ENCODE measurements at places on chromosomes 2 and 18. TPM values are rescaled to one million over a fixed set of nuclear protein-coding genes. Genes with fewer than 3 reads are reported as not detected.

Gene PRKAG3
- total RNA-seq: not detected

Gene RBKS
- total RNA-seq: 17.6 TPM

Gene POU3F3
- not detected for total RNA-seq

Gene ARHGAP28
- total RNA-seq: 41.2 TPM

Gene PROC
- 3.6 TPM for total RNA-seq

Gene SLC4A5
- total RNA-seq: 3.6 TPM

Gene SERPINB2
- 39.2 TPM for total RNA-seq

Gene CAPN14
- total RNA-seq: 0.96 TPM

Gene CNTNAP5
- 2.6 TPM for total RNA-seq

Gene DAPL1
- not detected for total RNA-seq

Gene TRPM8
- total RNA-seq: 17.3 TPM

Gene PROKR1
- total RNA-seq: 0.72 TPM

Gene SERPINB4
- total RNA-seq: 4.1 TPM

Gene RTTN
- 53.2 TPM for total RNA-seq

Gene EVA1A
- 14.4 TPM for total RNA-seq

Gene ITM2C
- 128 TPM for total RNA-seq

Gene SCG2
- total RNA-seq: 90.3 TPM

Gene RFX8
- total RNA-seq: 1.2 TPM

Gene AGAP1
- total RNA-seq: 13.5 TPM

Gene DQX1
- total RNA-seq: 0.24 TPM

Gene SEPTIN10
- total RNA-seq: 121 TPM

Gene TCF23
- total RNA-seq: 1.7 TPM

Gene USP34
- total RNA-seq: 131 TPM

Gene NYAP2
- total RNA-seq: 0.96 TPM

Gene SP9
- total RNA-seq: not detected

Gene ANKRD44
- total RNA-seq: 59.9 TPM

Gene XDH
- total RNA-seq: 0.24 TPM

Gene LBX2
- total RNA-seq: not detected

Gene TTL
- 8.4 TPM for total RNA-seq

Gene ALPI
- 2.9 TPM for total RNA-seq

Gene EGR4
- 1.4 TPM for total RNA-seq

Gene DUSP2
- total RNA-seq: 28.9 TPM

Gene ERICH2
- not detected for total RNA-seq

Gene FOXD4L1
- 0.96 TPM for total RNA-seq

Gene GATA6
- 53.0 TPM for total RNA-seq

Gene COL3A1
- 35,960 TPM for total RNA-seq

Gene MOGAT1
- total RNA-seq: not detected

Gene SRD5A2
- 0.72 TPM for total RNA-seq

Gene MAP2
- 14.4 TPM for total RNA-seq

Gene RGPD8
- 55.9 TPM for total RNA-seq

Gene DSG1
- 26.5 TPM for total RNA-seq

Gene EFR3B
- 4.3 TPM for total RNA-seq

Gene C2orf78
- 1.7 TPM for total RNA-seq

Gene IL37
- not detected for total RNA-seq

Gene POTEC
- total RNA-seq: 0.72 TPM

Gene DNER
- 4.1 TPM for total RNA-seq

Gene IKZF2
- 26.5 TPM for total RNA-seq

Gene C2orf15
- total RNA-seq: 1.7 TPM

Gene LONRF2
- 3.4 TPM for total RNA-seq

Data from umbilical cord (tissue), 2 donors.